Stimulated activated CD4-positive, alpha-beta T cell treated with anti-CD3 and anti-CD28 coated beads, Interleukin-1b, Interleukin-23, amount 100 ng/mL, for 4 hours (primary cell): ENCODE measurements at places on chromosomes 4 and X.

DNA sequence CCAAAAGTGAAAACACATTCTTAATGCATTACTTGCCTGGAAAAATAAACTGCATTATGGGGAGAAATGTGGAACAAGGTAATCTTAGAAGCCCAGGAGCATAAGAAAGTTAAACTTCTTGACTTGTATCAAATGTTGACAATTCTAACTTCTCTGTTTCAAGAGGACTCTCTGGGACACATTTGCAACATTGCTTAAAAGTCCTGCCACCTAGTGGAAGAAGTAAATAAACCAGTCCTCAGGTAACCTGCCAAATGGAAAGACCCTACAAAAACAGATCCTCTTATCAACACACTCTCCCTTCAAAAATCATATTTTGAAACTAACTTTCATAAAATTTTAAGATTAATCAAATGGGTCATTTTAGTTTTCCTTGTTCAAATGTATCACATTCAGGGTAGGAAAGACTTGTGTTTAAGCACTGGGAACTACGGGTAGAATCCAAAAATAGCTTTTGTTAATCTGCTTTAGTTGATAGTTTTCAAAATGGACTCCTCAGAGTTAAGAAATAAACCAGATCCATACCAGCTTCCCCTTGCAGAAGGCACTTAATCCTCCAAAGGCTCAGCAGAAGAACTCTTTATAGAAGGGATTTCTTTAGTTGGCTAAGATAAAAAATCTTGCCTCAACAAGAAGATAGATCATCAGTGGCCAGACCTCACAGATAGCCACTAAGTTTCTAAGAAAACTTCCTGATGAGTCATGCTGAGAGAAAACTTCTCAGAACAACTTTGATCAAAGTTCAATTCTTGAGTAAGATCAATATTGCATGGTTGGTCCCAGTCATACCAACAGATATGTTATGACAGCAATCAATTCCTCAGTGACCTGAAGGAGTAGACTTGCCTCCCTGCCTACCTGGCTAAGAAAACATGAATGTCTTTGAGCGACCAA, 141.7 kb downstream of the HHIP start:
- DNase-seq, result no peak

DNA sequence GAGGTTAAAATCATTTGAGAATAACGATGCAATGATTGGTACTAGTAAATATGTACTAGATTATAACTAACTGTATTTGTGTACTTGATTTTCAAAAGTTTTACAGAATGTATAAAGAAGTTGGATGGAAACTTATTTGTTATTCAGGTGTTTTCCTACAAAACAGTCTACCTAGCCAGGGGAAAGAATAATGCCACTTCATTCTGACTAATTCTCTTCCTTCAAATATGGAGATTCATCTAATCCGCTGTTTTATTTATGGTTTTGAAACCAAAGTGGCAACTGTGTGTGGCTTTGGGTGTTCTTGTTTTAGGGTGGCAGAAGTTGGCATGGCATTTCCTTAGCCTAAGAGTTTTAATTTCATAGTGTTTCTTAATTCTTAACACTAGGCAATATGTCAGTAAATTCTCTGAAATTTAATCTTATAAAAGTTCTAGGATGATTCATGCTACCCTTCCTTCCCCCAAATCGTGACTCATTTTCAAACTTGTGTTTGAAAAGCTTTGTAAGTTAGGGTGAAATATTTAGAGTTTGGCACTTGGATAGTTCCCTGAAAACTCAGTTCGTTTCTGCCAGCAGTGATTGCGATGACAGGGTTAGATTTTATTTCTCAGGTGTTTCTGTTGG, 62.6 kb downstream of the DCLK2 start:
- DNase-seq, result no peak

DNA sequence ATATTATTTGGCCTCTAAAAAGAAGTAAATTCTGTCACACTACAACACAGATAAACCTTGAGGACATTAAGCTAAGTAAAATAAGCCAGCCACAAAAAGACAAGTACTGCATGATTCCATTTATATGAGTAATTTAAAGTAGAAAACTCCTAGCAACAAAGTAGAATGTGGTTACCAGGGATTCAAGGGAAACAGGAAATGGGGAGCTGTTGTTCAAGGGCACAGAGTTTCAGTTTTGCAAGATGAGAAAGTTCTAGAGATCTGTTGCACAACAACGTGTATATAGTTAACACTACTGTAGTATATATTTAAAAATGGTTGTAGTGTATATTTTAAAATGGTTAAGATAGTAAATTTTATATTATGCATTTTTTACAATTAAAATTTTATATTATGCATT, 25.4 kb downstream of the SEC31A start:
- no peak for DNase-seq

DNA sequence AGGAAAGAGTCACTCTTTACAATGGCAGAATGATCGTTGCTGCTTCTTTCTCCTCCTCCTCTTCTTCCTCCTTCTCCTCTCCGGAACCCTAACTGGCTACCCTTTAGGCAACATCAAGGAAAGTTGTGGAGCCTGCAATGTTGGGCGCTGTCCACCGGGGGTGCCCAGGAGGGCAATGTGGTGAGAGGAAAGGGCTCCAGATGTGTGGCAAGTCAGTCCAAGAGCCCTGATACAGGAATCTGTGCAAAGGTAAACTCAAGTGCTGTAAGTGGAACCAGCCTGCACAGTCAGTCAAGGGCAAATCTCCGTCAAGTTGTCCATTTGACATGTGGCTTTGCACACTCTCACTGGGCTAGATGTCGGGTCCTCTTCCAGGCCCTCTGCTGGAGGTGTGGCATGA, 2.8 kb downstream of the RTL5 start:
- DNase-seq, result no peak

DNA sequence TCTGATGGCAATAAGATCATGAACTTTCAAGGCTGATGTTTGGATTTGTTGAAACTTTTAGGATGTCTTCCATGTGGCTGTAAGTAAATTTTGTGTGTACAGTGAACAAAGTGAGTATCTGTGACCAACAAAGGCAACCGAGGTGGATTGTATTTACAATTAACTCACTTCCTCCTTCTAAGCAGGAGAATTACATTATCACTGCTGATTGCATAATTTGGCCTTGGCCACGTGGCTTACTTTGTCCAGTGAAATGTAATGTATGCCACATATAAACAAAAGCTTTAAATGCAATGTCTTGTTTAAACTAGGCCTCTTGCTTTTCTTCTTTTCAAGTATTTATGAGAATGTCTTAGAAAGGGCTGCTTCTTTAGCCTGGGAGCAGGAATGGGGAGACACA, 66.3 kb upstream of the MAD2L1 start:
- DNase-seq, result no peak

GRCh38 chr4:15349531-15349935, 78.3 kb upstream of the C1QTNF7 start:
- DNase-seq, result no peak

GRCh38 chr4:137125011-137125410, 407.3 kb downstream of the PCDH18 start:
- DNase-seq, result no peak
